ENCODE measurements at places on chromosomes 3 and 15.

GRCh38 chr3:59171491-59171890 lies 121.7 kb upstream of the CFAP20DC start:
- no peak for DNase-seq

DNA sequence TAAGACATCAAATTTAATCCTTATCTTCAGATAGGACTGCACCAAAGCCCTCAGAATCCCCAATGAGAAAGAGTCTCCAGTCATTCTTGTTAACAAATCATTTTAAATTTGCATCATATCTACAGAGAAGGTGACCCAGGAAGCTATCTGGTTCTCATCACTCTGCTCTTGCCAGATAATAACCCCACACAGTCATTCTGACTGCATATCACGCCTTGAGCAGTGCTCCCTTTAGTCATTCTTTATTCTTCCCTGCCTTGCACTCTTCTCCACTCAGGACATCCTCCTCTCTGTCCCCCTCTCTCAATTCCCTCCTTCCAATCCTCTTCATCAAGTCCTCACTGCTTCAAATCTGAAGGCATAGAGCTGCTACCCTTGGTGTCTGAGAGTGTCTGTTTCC lies 83.7 kb upstream of the COL6A6 start:
- DNase-seq = no peak

- DNase-seq = no peak
Observed at GRCh38 chr3:32082721-32083120, 23.7 kb upstream of the GPD1L start.

GRCh38 chr3:42511201-42511600 lies 8.8 kb downstream of the VIPR1 start:
- no peak for DNase-seq

- no peak for DNase-seq
Observed at GRCh38 chr3:127784865-127785710, 37.2 kb downstream of the MGLL start.

- DNase-seq = no peak
Observed at GRCh38 chr3:88078932-88079331, 19.9 kb downstream of the ZNF654 start.

DNA sequence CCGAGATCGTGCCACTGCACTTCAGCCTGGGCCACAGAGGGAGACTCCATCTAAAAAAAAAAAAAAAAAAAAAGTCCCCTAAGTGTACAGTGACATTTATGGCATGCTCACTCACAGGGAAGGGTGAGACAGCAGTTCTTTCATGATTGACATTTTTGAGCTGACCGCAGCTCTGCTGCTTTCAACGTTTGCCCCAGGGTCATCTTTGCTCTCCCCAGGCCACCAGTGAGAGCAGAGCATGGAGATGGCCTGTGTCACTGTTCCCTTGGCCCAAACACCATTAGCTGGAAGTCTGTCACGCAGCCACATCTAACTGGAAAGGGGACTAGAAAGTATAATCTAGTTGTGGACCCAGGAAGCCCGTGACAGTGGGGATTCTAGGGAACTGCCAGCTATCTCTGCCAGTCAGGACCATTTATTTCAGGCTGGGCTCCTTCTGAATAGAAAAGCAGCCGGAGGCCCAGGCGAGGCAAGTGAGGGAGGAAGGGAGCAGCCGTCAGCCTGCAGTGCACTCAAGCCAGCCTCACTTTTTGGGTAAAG lies 193.4 kb upstream of the HES1 start:
- DNase-seq = no peak

GRCh38 chr3:10629671-10630040 lies 124.3 kb upstream of the ATP2B2 start:
- DNase-seq = no peak

GRCh38 chr15:40787991-40788390 lies 18.2 kb downstream of the C15orf62 start:
- DNase-seq = no peak

GRCh38 chr3:12882336-12883310 lies 41.3 kb upstream of the RPL32 start:
- no peak for DNase-seq

DNA sequence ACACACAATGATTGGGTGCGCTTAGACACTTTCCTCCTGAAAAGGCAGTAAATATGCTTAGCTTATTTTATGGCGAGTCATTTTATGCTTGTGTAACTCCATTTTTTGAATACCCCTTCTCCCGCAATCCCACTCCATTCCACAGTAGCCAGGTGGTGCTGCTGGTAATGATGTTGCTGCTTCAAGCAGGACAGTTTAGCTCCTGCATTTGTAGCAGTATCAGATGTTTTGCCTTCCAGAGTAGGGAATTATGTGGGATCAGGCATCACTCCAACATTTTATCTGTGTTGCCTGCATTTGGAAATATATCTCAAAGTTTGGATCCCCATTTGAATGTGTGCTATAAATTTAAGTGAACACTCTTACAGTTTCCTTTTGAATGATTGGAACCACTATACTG lies 302.1 kb upstream of the SGO1 start:
- no peak for DNase-seq

- DNase-seq = no peak
Observed at GRCh38 chr3:13200465-13200864, 127.2 kb upstream of the IQSEC1 start.

DNA sequence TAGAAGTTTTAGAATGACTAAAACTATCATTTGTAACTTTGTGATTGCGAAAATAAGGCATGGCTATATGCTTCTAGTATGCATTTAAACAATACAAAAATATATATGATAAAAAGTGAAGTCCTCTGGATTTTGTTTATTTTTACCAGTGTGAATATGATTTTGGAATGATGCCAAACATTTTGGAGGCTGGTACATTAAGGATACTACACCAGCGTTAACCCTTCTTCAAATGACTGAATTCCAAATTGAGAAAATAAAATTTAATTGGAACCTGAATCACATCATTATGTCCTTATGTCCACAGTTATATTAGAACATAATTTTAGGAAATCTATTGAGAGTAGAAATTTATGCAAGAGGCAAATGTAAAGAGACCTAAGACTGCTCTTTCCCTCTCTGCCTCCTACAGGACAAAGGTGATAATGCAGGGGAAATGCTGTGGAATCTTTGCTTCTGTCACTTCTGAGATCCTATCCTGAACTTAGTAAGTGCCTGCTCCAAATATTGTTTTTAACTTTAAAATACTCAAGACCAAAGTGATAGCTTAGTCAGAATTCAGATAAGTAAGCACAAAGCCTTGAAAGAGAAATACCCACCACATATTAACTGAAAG lies 121.1 kb upstream of the NANOGP8 start:
- DNase-seq = no peak

DNA sequence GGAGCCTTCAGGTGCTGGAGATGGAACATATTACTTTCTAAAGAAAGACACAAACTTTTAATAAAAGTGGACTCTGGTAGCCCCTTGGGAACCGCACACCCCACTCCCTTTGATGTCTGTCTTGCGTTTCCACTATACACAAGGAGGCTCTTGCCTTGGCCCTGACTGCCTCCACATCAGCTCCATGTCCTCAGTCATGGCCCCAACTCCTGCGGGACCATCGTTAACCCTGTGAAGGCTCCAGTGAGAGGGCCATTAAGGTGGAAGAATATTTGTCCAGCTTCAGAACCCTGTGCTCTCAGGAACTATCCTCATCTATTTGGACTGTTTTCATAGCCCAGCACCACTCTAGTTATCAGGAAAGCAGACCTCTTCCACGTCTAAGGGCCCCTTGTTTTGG lies 16.1 kb upstream of the BFSP2 start:
- no peak for DNase-seq

DNA sequence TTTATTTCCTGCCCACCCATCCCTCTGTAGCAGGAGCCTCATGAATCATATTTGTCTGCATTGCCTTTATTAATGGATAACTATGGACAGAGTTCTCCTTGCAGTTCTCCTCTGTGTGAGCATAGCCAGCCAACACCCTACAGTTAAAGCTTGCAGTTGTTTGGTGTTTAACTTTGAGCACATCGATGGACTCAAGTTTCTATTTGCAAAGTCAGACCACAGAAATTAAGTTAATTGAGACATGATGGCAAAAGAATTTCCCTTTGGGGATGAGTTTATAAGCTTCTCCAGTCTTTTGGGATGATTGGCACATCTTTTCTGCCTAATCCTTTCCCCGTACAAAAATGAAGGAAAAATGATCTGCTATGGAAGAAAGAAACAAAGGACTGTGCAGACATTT lies 398.9 kb upstream of the THBS1 start:
- no peak for DNase-seq

DNA sequence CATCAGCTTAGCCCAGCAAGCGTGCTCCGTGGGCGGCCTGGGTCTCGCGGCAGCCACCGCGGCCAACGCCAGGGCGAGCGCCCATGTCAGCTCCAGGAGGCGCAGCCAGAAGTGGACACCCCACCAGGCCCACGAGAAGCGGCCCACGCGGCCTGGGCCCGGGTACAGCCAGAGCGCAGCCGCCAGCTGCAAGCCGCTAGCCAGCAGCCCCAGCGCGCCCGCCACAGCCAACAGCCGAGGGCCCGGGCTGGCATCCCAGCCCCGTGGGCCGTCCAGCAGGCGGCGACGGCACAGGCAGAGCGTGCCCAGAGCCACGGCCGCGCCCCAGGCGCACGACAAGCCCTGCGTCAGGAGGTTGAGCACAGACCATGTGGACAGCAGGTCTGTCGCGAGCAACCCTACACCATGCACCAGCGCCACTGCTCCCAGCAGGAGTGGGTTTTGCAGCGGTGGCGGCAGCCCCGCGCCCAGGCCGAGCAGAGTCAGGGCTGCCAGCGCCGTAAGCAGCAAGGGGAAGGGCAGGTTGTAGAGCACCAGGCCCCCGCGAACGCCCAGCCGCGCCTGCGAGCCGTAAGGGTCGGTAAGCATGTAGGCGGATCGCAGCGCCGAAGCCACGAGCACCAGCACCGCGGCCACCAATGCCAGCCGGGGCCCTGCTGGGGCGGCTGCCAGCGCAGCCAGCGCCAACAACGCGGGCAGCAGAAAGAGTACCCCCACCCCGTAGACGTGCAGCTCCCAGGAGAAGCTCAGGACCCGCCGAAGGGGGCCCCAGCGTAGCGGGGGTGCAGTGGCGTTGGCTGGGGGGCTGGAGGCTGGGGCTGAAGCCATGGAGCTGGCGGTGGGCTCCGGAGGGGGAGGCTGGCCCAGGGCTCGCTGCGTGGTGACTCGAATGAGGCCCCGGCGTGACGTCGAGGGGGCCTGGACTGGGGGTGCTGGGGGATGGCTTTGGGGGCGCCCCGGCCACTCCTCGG lies 4.9 kb downstream of the PRRT3 start:
- no peak for DNase-seq

GRCh38 chr3:169846458-169847193 lies 23.1 kb downstream of the LRRC31 start:
- no peak for DNase-seq

GRCh38 chr3:195095035-195095703 lies 175.8 kb downstream of the XXYLT1 start:
- no peak for DNase-seq

DNA sequence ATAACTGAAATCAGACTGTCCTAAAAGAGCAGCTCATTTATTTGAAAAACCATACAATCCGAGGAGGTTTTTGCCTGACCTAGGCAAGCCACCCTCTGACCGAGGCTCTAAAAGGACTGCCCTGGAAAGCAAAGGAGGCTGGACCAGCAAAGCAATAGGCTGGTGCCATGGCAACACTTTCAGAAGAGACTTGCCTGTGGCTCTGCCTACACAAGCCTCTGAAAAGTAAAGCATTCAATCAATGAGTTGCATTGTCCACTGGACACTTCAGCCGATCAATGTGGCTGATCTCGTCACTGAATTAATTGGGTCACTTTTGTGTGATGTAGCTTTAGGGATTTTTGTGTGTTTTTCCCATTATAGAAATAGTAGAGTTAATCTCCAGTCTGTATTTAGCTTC lies 99.1 kb upstream of the SEMA6D start:
- no peak for DNase-seq

GRCh38 chr3:39025222-39025970 lies 26.3 kb downstream of the SCN11A start:
- no peak for DNase-seq

DNA sequence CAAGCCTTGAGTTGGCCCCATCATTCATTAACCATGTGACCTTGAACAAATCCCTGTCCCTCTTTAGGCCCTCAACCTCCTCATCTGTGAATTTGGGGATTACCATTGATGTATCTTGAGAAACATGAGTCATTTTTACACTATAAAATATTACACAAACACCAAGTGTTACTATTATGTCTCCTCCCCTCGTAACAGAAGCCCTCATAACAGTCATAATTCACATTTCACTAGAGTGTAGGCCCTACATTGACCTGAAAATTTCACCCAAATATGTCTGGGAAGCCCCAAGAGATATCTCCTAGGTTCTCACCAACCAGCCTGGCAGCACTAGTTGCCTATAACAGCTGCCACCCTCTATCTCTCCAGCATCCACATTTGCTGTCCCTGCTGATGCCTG lies 15.8 kb upstream of the SLC6A1 start:
- DNase-seq = no peak

DNA sequence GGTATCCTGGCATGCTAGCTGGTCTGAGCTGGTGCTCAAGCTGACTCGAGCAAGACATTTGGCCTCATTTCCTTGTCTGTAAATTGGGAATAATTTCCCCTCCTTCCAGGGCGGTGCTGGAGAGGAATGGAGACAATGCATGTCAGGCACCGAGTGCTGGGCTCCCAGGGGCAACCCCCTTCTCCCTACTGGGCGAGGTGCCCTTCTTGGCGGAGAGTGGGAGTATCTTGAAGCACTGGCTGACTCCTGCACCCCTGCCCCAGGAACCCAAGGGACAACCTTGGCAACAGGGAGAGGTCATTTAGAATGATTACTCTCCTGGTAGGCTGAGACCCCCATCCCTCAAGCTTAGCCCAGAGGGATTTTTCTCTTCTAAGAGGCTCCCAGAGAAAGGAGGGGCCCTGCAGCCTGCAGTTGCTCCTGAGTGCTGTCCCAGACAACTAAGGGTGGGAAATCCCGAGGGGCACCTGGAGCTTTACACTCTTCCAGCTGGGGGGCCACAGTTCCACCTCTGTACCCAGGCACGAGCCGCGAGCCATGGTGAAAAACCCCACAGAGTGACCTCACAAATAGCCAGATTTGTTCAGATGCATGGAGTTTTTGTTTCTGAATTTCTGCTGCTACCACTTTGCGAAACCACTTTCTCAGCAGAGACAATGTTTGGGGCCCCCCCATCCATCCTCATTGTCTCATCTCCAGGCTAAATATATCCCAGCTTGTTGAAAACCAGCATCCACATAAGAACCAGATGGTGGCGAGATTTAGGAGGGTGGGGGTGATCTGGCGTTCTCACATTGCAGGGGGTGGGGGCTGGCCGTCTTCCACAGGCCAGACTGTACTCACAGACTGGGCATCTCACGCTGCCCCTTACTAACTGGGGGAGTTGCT lies 44.8 kb downstream of the ABTB1 start:
- DNase-seq = no peak

GRCh38 chr3:197372047-197372661 lies 73.7 kb upstream of the DLG1 start:
- DNase-seq = no peak

GRCh38 chr3:100047455-100048141 lies 66.7 kb downstream of the FILIP1L start:
- DNase-seq = no peak

GRCh38 chr15:48721061-48721810 lies 75.7 kb upstream of the FBN1 start:
- no peak for DNase-seq

Data from T-helper 17 cell (primary cell).